Stimulated activated CD4-positive, alpha-beta T cell treated with anti-CD3 and anti-CD28 coated beads, Interleukin-4, amount 100 ng/mL, for 4 hours (primary cell): ENCODE measurements at places on chromosomes 3 and 15.

GRCh38 chr3:62201438-62202035, 171.8 kb downstream of the FEZF2 start:
- DNase-seq, result no peak

GRCh38 chr3:114418724-114419543, 125.1 kb downstream of the TIGIT start:
- no peak for DNase-seq

- no peak for DNase-seq
Observed at GRCh38 chr3:48372377-48372770, 355 bp downstream of the FBXW12 start.

DNA sequence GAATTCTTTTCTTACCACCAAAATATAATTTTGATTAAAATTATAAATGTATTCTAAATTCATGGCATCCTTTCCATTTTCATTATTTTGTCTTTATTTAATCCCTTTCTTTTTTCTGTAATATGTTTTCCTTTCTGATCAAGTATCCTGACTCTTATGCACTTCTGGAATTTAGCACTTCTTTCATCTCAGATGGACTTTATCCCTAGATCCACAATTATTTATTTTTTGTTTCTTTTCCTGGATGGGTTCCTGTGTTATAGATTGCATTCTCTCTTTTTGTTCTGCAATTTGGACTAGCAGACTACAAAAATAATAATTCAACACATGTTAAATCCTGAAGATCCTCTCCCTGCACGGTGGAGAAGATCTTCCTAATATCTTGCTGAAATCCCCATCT, 76.9 kb upstream of the CDIN1 start:
- DNase-seq, result no peak

- DNase-seq, result no peak
Observed at GRCh38 chr3:30355622-30356021, 250.8 kb upstream of the TGFBR2 start.

DNA sequence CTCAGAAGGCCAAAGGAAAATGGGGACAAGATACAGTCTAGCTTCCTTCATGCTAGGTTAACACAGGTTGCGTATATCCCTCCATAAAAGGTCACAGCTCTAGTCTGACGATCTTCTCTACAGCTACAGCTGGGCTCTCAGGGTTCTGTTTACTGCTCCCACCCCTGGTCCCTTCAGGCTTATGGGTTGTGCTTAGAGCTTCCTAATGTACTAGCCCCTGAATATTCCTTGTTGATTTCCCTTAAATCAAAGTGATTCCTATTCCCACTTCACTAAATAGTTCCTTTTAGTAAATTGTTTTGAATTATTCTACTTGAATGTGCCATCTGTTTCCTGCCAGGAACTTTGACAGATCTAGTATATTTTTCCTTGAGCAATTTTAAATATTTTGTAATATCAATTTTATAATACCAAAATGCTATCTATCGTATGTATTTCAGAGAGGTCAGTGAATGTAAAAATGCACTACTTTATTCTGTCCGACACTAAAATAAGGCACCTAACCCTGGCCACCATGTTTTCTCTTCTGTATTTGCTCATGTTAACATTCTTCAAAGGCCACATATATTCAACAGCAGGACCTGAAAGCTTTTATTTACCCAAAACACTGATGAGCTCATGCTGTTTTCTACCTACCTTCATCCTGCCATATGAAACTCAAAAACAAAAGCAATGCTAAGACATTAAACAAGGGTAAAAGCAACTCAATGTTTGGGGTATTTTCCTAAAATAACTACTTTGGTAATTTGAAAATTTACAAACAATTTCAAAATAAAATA, 92.8 kb upstream of the TGFBR2 start:
- no peak for DNase-seq

DNA sequence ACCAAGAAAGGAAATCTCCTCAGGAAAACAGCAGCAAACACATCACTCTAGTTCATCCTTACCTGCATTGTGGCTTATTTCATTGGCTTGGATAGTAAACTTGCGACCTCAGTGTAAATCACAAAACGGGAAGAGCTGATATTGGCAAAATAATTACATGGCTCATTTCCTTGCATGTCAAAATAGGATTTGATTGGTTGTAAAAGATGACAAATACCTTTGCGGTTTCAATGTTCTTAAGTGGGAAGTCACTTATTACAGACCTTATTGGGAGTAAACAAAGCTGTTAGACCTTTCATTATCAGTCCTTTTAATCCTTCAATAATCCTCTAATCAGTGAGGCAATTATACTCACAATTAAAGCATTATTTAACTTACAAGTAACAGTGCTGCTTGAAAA, 590.6 kb downstream of the MAGI1 start:
- no peak for DNase-seq

DNA sequence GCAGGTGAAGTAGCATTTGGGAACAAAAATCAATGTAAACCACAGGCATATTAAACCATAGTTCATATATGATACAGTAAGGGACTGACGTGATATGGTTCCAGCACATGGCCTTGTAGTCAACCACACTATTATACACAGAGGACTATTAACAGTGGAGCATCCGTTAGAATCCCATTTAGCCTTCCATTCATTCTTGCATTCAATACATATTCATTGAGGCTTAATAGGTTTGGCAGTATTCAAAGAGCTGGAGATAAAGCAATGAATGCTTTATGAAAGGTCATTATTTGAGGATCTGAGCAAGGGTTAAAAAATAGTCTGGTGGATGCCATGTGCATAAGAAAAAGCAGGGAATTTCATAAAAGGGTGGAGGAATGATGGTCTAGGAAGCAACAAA, 89.1 kb downstream of the MME start:
- no peak for DNase-seq
